Stimulated activated CD4-positive, alpha-beta T cell treated with anti-CD3 and anti-CD28 coated beads, Interleukin-1b, Interleukin-23, amount 100 ng/mL, for 4 hours (primary cell): ENCODE measurements at places on chromosomes 3 and 15.

DNA sequence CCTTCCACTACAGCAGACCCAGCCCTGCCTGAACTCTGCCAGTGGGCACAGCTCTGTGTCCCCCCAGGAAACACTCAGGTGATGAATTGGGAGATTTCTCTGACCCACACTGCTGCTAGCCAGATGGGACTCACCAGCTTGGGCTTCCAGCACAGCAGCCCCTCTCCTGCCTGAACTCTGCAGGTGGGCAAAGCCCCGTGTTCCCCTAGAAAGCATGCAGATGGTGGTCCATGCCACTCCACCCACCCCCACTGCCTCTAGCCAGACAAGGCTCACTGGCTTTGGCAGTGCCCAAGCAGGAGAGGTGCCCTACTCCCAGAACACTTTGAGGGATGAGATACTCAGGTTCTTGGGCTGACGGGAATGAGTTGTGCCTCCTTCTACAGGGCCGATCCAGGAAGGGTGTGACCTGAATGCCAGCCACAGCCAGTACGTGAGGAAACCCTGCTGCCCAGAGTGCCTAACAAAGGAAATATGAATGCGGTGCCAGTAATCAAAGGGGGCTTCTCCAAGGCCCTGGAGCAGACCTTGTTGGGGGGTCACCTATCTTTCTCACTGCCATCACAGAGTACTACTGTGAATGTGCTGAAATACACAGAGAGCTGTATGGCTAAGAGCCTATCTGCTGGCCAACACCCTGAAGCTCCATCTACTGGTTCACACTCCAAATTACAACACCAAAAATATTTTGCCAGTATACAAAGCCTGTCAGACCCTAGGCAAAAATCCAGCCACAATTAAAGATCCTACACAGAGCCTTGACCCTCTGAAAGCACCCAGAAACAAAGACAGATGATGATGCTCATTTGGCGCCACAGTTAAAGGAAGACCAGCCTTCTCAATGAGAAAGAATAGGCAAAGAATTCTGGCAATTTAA lies 61.9 kb downstream of the BTLA start:
- no peak for DNase-seq

- DNase-seq, result no peak
Measured at GRCh38 chr15:57927091-57927631, 138.3 kb downstream of the ALDH1A2 start.

DNA sequence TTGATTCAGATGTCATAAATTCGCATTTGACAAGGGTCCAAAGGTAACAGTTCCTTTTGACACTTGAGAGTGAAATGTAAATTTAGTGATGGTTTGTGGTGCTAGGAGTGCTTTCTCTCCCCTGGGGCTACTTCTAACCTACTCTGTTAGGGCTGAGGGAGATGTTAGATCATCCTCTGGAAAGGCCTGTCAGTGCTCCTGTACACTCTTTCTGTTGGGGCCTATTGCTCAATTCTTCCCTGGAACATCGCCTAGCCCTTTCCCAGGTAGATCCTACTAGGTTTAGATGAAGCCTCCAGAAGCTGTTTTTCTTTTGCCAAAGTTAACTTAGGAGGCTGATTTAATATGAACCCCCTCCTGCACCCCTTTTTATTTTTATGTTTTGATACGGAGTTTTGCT lies 1.4 kb downstream of the PCCB start:
- DNase-seq, result no peak

- DNase-seq, result no peak
Measured at GRCh38 chr3:144263706-144264105, 292.1 kb downstream of the DIPK2A start.

- no peak for DNase-seq
Measured at GRCh38 chr3:58370407-58370806, 37.7 kb downstream of the PXK start.

DNA sequence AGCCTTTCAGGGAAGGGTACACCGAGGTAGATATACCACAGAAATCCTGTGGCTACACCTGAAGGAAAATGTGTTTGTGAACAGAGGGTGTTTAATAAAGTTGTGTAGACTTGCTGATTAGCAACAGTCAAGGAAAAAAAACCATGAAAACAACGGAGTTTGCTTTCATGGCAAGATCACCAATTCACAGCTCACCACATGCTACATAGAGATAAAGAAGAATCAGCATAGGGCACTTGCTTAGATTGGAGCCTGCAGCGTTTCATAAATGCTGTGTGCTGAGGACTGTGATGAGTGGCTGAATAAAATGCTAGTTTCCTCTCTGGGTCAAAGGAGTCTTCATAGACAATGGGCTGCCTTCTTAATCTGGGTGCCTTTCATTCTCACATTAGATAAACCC lies 257.6 kb downstream of the SLC9A9 start:
- no peak for DNase-seq

GRCh38 chr15:86183596-86184491 lies 104.2 kb downstream of the AGBL1 start:
- no peak for DNase-seq
